SK-N-SH (cell line): ENCODE measurements at places on chromosomes 6 and 20. TPM values are rescaled to one million over a fixed set of nuclear protein-coding genes. Genes with fewer than 3 reads are reported as not detected.

DNA sequence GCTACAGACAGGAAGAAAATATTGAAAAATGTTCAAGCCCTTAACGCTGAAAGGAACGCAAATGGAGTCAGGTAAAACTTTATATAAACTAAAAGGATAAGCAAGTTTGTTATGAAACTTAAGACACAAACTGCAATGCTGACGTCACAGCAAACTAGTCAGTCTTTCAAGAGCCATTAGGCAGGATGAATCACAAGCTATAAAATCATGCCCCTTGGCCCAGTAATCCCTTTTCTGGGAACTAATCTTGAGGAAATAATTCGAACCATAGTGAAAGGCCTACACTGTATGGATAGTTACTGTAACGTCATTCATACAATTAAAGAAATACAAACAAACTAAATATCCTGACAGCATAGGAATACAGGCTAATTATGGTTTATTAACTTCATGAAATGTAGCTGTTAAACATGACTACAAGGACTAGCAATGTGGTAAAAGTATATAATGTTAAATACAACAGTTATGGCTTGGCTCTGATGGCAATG is 42.7 kb upstream of the HINT3 start:
- DNase-seq, result no peak

E2F1 gene
- polyA plus RNA-seq, result 12.4 and 15.0 TPM in 2 replicates

- DNase-seq, result no peak
Observed at GRCh38 chr6:35034411-35035191, 106.5 kb downstream of the TCP11 start.

GRCh38 chr20:1555952-1556351 is 1.6 kb downstream of the SIRPD start:
- DNase-seq, result no peak

DNA sequence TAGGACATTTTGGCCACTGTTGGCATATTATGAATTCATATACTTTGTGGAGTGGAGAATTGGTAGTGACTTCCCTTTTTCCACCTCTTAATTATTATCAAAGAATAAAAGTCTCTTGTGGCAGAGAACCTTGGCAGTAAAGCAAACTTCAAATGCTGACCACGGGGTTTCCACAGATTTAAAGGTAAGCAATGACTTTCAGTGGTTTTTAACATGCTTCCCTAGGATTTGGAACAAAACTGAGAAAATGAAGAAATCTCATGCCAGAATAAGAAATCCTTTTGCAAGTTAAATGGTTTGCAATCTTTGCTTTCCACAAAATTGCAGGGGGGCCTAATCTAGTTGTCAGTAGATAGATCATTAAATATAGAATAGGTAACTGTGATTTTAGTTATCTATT is 2.0 kb upstream of the SDC4 start:
- no peak for DNase-seq

DNA sequence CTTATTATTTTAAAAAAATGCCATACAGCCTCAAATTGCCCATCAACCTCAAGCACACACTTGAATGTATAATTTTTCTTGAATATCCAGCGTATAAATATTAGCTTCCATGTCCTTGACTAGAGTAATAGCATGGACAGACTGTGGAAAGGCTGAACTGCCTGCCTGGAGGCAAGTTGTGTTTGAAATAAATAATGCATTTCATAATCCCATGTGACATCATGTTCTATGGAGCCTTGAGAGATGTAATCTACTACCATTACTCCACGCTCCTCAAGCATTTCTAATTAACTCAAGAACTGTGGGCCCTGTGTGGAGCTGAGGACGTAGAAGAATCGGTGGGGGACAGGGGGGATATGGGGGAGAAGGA is 94.2 kb downstream of the CDS2 start:
- no peak for DNase-seq

- no peak for DNase-seq
Observed at GRCh38 chr6:158648682-158649131, 1.1 kb upstream of the SYTL3 start.

GRCh38 chr6:64683682-64684081 is 1023.3 kb downstream of the EYS start:
- DNase-seq, result no peak

- DNase-seq, result no peak
Observed at GRCh38 chr6:14590586-14590985, 473.0 kb downstream of the CD83 start.

GRCh38 chr6:39128106-39128505 is 13.1 kb upstream of the SAYSD1 start:
- DNase-seq, result no peak

REM1 gene
- polyA plus RNA-seq, result 6.1 and 7.1 TPM in 2 replicates

GRCh38 chr6:29887819-29888776 is 54.2 kb upstream of the HLA-A start:
- DNase-seq, result peak; percentile 27

- DNase-seq, result no peak
Observed at GRCh38 chr6:112362027-112362795, 15.1 kb downstream of the RFPL4B start.

DNA sequence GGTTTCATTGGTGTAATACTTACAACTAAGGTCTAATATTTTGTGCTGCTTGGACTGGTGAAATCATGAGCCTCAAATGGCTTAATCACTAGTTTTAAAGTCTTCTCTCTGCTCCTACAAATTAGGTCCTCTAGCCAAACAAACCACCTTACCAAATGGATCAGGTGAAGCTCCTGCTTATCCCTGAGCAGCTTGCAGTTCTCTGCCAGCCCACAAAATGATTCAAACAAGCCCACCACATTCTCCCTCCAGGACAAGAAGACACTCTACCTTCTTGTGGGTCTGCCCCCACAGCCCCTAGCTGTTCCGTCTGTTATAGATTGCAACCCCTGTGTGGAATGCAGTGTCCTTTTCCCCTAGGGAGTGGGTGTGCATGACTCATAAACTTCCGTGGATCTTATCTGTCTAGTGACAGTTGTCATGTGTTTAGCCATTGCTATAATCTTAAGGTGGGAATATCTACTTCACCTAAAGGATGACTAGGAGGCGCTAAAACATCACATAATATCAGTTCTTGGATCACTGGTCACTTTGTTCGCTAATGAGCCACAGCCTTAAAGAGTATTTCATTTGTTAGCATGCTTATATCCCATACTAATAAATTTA is 940.5 kb upstream of the MANEA start:
- peak; percentile 1 for DNase-seq

ME1 gene
- 4.7 and 4.9 TPM in 2 replicates for polyA plus RNA-seq
